ENCODE measurements at places on chromosomes 1 and 21.

DNA sequence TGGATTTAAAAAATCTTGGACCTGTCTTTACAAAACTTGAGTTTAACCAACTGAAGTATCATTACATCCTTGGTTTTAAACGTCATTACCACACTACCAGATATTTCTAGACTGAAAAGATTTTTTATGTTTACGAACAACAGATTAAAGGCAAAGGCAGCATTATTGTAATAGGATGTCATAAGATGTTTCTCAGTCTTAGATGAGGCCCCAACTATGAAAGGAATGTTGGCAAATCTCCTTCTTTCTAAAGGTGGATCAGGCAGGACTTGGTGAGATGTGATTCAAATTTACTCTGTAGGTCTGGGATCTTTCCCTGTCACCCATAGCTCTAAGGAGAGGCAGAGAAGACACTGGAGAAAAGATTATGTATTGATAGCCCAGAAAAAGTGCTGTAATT, 417.9 kb downstream of the PTBP2 start:
- no peak for DNase-seq

DNA sequence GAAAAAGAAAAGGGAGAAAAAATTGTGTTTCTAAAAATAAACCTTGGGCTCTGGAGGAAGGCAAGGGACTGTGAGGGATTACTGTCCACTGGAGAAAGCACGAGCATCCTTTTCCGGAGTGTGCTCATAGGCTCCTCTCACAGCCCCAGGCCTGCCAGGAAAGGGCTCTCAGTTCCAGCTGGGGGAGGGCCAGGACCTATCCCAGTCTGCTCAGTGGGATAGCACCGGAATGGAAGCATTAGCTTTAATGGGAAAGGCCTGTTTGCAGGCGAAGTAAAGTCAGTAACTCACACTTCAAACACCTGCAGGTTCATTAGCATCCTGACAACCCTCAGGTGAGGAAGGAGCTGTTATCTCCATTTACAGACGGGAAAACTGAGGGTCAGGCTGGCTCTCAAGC, 113.9 kb upstream of the USP24 start:
- DNase-seq, result no peak

- no peak for DNase-seq
Measured at GRCh38 chr1:4016351-4017130, 116.5 kb upstream of the C1orf174 start.

- peak; percentile 29 for DNase-seq
Measured at GRCh38 chr21:41973861-41974751, 20.3 kb upstream of the C2CD2 start.

DNA sequence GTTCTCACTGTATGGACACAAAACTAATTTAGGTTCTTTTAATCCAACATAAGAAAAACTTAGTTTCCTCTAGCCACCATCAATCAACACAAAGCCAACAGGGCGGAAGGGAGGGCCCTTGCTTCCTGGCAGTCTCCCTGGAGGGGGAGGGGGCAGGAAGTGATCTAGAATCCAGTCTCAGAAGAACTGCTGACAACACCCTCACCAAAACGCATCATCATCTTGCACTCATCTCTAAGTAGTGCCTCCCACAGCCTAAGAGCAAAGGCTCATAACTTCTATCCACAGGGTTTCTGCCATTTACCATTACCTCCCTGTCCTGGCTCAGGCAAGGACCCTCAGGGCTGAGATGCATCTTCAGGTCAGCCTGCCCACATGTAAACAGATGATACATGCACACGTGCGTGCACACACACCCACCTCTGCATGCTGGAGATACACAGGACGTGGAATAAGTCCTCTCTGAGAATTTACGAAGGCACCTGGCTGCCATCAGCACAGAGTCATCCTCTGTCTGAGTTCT, 20.5 kb downstream of the HIVEP3 start:
- DNase-seq, result no peak

DNA sequence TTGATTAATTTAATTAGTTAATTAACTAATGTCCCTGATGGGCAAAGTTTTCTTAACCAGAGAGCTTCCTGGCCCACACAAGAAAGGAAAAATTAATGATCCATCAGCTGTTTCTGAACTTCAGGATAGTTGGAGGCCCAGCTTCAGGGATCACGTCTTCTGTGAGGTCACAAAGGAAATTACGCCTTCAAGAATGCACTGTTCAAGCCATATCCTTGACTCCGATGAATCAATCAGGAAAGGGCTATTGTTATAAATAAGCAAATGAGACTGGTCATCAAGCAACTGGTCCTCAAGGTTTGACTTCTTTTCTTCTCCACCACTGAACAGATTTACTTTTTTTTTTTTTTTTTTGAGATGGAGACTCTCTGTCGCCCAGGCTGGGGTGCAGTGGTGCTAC, 40.6 kb downstream of the TCP10L start:
- no peak for DNase-seq

GRCh38 chr1:44632598-44632997, 41.7 kb downstream of the TMEM53 start:
- DNase-seq, result no peak

DNA sequence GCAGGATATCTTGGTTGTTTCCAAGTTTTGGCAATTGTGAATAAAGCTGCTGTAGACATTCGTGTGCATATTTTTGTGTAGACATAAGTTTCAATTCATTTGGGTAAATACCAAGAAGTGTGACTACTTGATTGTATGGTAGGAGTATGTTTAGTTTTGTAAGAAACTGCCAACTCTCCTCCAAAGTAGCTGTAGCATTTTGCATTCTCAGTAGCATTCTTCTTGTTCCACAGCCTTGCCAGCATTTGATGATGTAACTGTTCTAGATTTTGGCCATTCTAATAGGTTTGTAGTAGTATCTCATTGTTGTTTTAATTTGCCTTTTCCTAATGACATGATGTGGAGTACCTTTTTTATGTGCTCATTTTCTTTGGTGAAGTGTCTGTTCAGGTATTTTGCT, 38.6 kb upstream of the PLA2G4A start:
- no peak for DNase-seq

DNA sequence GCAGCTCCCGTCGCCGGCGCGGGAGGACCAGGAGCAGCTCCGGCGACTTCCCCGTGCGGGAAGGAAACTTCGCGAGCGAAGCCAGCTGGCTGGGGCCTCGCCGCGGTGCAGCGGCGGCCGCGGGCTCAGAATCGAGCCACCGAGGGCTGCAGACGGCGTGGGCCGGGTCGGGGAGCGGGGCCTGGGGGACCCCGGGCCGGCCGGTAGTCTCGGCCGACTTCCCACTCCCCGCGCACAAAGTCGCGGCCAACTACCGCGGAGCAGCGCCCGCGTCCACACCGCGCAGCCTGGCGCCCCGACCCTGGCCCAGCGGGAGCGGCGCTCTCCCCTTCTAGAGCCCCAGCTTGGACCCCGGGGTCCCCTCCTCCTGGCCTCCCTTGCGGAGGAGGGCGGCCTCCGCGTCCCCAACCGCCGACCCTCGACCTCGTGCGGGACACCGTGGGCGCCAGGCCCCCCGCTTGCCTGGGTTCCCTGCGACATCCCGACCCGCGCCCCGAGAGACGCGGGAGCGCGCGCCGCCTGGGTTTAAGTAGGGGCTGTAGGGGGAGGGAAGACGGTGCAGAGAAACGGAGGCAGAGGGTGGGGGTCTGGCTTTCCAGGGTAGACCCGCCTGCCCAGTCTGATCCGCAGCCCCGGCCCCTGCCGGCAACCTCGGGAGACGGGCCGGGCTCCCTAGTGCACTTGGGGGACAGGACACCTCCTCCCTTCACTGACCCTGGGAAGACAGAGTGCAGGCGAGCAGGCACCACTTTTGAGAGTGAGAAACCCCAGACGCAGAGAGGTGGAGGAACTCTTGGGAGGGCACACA, 4.7 kb downstream of the PRDM16 start:
- no peak for DNase-seq

DNA sequence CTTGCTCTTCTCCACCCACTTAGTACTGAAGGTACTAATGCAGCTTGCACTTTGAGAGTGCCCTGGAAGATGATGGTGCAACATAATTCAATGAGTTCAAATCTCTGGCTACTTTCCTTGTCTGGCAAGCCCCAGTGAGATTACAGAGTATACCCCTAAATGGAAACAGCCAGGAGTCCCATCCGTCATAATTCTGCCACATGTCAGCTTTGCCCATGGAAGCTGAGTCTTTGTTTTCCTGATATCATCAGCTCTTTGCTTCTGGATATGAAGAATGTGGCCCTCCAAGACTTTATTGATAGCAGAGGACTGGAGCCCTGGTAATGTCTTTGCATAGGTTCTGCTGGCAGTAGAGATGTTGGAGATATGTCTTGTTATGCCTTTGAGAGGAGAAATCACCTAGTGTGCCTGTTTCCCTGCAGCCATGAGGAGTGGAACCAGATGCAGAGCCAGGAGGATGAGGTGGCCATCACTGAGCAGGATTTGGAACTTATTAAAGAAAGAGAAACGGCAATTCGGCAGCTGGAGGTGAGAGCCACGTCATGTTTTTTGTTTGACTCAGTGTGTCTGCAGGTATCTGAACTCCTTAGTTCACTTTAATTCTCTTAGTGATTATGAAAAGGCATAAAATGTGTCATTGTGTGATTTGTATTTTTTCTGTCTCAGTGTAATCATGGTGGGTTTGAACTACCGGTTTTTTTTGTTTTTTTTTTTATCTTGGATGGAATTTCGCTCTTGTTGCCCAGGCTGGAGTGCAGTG, 18.7 kb upstream of the PPP1R8 start:
- no peak for DNase-seq

DNA sequence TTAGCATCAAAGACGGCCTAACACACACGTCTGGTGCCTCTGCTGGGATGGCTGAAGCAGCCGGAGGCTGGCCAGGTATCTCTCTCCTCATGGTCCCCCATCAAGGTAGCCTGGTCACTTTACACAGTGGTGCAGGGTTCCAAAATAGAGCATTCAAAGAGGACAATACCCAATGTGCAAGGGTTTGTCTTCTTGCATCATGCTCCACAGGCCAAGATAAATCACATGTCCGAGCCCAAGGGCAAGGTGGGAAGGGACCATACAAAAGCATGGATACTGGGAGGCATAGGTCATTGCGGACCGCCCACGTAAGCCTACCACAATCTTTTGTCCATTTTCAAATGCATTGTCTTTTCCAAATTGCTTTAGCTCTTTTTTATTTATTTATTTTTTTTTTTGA, 23.8 kb upstream of the TINAGL1 start:
- no peak for DNase-seq

GRCh38 chr1:19815801-19816736, 986 bp upstream of the RNF186 start:
- no peak for DNase-seq

DNA sequence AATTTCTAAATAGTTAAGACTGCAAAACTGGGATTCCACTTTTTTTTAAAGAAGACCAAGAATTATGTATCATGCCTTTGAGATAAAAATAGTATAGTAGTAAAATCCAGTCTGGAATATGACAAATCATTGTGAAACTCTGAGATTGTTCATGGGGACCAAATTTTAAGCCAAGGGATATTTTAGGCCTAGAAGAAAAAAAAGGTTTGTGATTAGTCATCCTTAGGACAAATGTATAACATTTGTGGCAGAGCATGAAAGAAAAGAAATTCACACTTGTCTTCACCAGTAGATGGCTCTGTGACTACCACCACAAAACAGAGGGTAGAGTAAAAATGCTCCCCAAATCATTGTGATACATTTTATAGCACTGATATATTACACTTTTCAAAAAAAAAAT, 226.1 kb downstream of the KCTD3 start:
- no peak for DNase-seq

GRCh38 chr1:42945164-42945563, 13.5 kb downstream of the SLC2A1 start:
- no peak for DNase-seq

GRCh38 chr1:84883286-84883685, 9.7 kb downstream of the LPAR3 start:
- no peak for DNase-seq

- no peak for DNase-seq
Measured at GRCh38 chr21:16159213-16159970, 429.6 kb downstream of the USP25 start.

DNA sequence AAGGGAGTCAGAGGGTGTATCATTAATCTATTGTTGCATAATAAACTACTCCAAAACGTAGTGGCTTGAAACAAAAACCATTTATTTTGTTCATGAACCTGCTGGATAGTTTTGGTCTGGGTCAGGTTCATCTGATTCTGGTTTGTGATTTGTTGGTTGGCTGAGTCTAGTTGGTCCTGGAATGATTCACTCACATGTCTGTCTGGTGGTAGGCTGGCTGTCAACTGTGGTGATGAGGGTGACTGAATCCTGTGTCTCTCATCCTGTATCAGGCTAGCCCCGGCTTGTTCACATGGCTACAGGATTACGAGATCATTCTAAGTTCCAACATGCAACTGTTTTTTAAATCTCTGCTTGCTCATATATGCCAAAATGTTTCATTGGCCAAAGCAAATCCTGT, 22.5 kb upstream of the SIKE1 start:
- no peak for DNase-seq

- DNase-seq, result no peak
Measured at GRCh38 chr1:61445269-61445825, 279.6 kb downstream of the TM2D1 start.

DNA sequence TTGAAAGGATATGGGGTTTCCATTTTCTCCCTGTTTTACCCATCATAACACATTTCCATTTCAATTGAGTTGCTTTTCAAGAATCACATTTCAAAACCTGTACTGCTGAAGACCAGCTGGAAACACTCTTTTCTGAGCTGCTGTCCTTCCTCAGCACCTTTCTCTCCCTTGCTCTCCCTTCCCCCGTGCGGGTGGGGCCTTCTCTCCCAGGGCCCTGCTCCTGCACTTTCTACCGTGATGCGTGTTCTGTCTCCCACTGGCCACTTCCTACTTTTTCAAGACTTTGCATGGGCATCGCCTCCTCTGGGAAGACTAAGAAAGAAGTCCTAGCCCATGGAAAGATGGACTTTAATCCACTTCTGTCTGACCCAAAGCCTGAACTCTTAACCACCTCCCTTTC, 390.4 kb downstream of the PTPRU start:
- no peak for DNase-seq

DNA sequence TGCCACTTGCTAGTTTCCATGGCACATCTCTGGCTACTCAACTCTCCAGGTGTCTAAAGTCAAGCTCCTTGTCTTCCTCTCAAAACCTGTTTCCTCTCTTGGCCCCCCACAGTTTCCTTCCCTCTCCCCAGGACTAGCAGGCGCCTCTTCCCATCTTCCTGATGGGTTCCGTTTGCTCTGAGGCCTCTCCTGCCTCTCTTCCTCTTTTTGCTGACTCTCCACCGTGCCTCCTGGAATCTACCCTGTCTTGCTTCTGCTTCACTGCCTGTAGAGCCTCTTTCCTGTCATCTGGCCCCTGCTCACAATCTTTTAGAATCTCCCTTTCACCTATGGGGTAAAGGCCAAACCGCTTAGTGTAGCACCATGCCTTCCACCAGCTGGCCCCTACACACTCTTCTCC, 21.8 kb upstream of the LHX4 start:
- DNase-seq, result no peak

GRCh38 chr1:195697130-195697529, 911.1 kb downstream of the KCNT2 start:
- no peak for DNase-seq

- DNase-seq, result no peak
Measured at GRCh38 chr1:168372307-168372706, 91.6 kb downstream of the TBX19 start.

DNA sequence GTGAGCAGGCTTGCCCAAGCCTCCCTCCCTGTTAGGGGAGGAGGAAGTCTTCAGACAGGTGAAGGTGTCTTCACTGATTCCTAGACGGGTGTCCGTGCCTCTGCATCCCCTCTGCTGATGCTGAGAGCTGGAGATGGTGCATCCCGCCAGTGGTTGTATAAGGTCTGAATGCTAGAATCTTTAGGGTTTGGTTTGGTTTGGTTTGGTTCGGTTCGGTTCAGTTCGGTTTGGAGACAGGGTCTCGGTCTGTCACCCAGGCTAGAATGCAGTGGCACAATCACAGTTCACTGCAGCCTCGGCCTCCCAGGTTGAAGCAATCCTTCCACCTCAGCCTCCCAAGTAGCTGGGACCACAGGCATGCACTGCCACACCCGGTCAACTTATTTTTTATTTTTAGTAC, 153.6 kb downstream of the PGBD5 start:
- DNase-seq, result no peak

All from B cell (primary cell).